ENCODE measurements at places on chromosomes 5 and 9.

DNA sequence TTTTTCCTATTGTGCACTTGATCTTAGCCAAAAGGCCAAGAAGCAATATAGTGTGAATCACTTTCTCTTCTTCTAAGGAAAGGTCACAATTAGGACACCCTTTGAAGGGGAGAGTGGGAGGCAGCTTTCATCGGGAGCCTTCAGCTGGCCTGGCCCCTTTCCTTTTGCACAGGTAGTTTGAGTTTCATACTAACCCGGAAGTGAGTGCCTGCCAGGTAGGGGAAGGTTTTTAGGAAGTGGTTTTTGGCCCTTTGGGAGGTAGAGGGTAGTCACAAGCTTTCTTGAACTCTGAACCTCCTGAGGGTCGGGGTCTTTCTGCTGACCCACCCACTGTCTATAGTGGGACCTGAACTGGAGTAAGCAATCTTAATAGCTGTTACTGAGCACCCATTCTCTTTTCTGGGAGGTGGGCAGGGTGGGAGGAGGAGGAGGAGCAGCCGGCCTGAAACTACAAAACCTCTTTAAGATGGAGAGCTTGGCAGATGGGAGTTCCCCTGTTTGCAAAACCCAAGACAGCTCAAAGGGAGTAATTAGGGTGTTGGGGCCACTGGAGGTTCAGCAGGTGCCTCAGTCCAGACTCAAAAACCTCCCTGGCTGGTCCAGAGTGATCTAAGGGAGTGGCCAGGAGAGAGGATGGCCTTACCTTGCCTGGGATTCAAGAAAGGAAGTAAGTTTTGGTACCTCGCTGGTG is 6.0 kb downstream of the LARP1 start:
- DNase-seq, result no peak

DNA sequence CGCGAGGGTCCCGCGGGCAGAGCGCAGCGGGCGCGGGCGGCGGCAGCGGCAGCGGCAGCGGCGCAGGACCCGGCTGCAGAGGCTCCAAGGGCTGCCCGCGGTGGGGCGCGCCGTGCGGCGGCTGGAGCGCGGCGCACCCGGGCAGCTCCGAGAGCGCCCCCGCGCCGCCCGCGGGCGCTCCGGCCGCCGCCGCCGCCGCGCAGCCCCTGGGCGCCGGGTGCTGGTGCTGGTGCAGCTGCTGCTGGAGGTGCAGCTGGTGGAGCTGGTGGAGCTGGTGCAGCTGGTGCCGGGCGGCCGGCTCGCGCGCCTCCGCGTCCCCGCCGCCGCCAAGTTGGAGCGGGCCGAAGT is 644 bp downstream of the IER5L start:
- no peak for DNase-seq

DNA sequence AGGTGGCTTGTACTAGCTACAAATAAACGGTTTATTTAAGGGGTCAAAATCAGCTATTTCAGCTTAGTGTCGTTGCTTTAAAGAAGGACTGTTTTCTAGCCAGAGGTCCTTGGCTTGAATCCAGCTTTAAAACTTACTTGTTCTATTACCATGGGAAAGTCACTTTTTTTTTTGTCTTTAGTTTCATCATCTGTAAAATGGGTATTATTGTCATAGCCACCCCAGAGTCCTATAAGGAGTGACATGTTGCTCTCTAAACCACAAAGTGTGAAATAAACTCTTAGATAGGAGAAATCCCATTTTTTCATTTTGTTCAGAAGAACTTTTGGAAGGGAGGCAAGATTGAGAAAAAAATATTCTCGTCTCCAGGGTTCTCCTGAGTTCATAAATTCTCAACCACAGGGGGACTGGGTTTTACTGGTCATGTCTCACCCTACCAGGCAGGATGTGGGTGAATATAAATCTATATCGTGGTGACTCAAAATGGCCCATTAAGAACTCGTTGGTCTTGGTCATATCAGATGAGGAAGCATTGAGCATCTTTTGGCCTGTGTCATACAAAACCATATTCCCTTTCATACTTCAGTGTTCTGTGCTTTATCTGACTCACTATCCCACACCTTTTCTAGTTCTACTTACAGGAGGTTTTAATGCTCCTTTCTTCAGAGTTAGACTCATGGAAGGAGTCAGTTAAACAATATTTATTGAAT is 202.7 kb upstream of the NR3C1 start:
- no peak for DNase-seq

DNA sequence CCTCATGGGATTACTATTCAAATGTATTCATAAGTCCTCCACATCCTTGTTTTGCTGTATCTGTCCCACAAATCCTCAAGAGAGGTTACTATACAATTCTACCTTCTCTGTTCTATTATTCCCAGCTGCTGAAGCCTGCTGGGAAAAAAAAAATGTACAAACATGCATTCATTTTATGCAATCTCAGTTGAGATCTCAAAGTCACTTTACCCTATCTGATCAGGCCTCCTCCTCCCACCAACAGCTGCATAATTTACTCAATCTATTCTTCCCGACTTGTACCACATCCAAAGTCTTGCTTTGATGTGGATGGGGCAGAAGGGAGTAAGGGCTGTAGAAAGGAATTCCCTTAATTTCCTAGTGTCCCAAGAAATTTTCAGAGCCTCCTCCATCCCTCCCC is 28.6 kb downstream of the PSIP1 start:
- DNase-seq, result no peak

Data from activated CD4-positive, CD25-positive, alpha-beta regulatory T cell (primary cell).